ENCODE measurements at places on chromosomes 11 and 22.

GRCh38 chr11:62438641-62439040 lies 19.8 kb downstream of the SCGB1A1 start:
- no peak for DNase-seq

DNA sequence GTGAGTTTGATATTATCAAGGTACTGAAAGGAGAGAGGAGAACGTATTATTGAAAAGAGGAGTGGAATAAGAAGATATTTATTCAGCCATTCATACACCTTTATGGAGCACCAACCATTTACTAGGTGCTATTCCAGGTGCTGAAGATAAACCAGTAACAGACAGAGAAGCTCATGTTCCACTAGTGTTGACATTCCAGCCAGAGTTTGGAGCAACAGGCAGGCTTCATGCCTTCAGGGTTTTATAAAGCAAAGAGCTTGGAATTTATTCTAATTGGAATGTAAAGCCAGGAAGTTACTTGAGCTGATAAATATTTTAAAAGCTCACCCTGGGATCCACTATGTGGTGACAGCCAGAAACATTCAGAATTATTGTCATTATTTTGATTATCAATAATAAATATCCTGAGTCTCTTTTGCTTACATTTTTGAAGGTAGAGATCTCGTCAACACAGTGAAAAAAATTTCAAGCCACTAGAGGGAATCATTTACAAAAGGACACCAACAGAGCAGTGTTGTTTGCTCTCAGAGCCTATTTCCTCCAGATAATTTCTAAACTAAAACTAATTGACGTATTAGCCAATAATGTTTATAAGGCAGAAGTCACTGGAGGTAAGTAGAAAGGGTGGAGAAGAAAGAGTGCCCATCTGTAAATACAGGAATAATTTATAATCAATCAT lies 172.0 kb downstream of the KCNA4 start:
- no peak for DNase-seq

DNA sequence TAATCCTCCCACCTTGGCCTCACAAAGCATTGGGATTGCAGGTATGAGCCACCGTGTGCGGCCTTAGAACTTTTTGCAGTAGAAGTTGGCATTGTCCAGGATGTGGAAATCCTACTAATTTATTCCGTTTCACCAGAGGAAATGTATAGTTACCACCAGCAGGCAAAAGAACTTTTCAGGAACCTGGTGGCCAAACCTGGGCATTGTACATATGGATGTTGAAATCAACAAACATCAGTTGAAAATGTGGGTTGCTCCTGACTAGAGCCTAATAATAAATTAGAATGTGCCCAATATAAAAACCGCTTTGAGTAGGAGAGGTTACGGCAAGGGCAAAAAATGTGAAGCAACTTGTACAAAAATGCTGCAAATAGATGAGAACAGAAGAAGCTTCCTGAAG lies 40.7 kb upstream of the XBP1 start:
- no peak for DNase-seq

- DNase-seq = no peak
These were observed 2.5 kb upstream of the RCN1 start for GRCh38 chr11:32088117-32088941.

DNA sequence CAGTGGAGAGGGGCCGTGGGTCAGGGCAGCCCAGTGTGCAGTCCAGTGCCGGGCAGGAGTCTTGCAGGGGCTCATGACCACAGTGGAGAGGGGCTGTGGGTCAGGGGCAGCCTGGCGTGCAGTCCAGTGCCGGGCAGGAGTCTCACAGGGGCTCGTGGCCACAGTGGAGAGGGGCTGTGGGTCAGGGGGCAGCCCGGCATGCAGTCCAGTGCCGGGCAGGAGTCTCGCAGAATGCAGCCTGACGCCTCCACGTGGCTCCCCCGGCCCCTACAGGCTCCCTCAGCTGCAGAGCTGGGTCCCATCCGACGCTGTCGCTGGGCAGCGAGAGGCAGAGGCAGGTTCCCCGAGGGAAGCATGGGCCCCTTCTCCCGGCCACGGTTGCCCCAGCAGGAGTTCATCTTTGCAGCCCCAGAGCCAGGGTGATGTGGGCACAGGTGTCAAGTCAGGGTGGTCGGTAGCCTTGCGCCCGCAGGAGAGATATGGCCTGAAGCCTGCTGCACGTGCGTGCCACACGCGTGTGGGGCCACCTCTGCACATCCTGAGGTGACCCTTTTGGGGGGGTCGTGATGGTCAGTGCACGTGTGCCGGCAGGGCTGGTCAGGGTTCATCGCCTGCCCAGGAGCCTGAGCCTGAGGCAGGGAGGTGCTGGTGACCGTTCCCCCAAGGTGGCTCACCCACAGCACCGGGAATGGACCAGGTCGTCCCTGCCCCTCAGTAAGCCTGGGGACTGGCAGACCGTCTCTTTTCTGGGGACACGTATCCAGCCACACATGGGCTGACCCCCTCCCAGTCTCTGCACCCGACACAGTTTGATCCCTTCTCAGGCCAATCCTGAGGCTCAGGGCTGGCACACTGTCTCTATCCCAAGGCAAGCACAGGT lies 2.9 kb downstream of the IFITM5 start:
- DNase-seq = no peak

GRCh38 chr11:81444297-81444696 lies 1289.4 kb downstream of the FAM181B start:
- DNase-seq = no peak

- DNase-seq = no peak
These were observed 4.5 kb downstream of the SHISA8 start for GRCh38 chr22:41910050-41911000.

DNA sequence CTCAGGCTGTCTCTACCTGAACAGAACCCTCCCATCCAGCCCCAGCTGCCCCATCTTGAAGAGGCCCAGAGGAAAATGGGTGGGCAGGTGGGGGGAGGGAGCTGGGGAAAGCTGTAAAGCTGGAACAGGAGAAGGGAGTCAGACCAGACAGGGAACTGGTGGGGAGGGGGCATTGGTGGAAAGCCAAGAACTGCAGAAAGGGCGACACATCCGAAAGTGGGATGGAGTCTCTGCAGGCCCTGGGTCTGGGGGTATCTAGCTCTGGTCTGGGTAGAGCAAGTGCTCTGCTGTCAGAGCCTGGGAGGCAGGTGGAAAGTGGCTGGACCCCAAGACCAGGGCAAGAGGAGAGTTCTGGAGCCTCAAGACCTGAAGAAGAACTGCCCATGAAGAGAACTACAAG lies 7.7 kb downstream of the TMPRSS13 start:
- no peak for DNase-seq

- no peak for DNase-seq
These were observed 20.8 kb upstream of the RFPL3 start for GRCh38 chr22:32336771-32337424.

DNA sequence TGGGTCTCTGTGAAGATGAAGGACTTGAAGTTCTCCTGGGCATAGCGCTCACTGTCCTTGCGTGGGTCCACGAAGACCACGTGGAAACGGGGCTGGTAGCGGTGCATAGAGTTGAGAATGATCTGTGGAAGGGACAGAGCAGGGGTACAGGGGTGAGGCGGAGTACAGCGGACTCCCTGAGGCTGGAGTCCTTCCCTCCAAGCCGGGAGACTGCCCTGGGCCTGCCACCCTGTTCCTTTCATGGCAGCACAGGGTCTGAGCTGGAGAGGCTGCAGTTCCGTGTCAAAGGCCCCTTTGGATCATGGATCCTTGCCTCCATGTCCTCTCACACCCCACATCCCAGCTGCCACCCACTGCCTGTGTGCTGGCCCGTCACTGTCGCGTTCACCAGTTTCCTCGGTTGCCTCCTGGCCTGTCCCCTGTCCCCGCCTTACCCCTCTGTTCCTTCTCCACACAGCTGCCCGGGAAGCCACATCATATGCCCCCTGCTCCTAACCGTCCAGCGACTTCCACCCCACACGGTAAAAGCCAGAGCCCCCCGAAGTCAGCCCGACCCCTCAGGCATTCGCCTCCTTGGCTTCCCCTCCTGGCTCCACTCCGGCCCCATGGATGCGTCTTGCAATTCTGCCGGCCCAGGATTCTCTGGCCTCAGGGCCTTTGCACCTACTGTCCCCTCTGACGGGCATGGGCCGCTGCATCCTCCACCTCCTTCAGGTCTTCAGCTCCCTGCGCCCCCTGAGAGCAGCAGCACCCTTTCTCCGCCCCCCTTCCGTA lies 3.4 kb upstream of the NUDT8 start:
- no peak for DNase-seq

DNA sequence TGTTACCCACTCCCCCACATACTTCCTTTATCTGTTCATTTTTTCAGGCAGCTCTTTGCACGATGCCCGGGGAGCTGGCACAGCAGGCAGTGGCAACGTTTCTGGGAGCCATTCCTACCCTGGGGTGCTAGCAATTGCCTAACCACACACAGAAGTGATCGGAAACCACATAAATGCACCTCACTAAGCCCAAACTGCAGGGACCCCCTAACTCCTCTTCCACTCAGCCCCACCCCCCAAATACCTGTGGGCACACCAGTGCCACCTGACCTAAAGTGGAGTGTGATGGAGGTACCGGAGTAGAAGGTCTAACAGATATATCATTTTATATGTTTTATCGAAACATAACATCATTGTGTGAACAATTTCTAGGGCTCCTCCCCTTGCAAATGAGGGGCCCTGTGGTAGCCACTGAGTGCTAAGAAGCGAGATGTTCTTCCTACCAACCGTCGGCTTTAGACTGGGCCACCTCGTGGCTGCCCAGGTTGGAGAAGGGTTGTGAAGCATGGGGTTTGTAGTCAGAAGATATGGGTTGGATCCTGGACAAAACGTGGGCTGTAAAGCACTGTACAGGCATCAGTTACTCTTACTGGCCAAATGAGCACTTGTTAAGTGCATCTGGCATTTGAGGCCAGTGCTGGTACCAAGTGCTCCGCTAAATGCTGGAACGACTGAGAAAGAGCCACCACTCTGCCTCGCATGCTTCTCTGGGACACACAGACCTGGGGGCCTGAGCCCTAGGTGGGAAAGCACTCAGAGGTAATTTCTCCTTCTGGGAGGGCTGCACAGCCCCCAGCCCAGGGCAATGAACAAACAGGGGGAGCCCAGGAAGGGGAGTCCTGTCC lies 2.8 kb downstream of the MRGPRD start:
- no peak for DNase-seq

GRCh38 chr11:34351687-34352469 lies 5.9 kb downstream of the ABTB2 start:
- no peak for DNase-seq

DNA sequence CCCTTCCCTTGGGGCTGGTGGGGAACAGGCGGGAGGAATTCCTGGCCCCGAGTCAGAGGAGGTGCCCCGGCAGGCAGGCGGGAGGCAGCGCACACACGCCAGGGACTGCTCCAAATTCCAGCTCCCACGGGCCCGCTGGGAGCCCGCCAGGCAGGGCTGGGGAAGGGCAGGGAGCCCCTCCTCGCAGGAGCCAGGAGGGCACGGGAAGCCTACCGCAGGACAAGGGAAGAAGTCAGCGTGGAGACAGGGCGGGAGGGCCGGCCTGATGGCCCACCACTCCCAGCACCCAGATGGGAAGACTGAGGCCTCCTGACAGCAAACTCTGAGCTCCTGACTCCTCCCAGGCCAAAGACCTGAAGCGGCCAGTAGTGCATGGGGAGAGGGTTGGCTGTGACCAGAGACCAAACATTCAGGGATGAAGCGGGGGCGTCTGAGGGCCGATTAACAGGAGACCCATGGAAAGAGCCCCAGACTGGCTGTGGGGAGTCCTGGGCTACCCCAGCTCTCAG lies 22.4 kb downstream of the RPL3 start:
- DNase-seq = no peak

DNA sequence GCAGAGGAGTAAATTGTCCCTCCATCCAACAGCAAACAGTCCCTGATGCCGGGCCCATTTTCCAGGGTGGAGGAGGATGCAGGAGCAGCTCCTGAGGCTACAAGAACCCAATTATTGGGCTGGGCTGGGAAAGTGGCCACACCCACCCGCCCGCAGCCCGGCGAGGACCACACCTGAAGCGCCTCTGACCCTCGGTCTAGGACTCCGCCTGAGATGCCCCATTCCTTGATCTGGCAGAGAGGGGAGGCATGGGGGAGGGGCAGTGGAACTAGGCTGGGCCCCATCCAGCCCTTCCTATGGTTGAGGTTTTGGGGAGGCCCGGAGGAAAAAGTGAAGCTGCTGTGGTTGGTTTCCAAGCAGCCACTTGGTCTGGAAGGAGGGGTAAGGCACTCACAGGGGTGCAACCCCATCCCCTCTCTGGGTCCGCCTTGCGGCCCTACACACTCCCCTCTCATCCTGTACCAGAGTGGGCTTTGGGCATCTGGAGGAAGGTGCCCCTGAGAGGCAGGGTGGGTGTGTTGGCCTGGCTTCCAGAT lies 2.4 kb upstream of the LGALS1 start:
- no peak for DNase-seq

DNA sequence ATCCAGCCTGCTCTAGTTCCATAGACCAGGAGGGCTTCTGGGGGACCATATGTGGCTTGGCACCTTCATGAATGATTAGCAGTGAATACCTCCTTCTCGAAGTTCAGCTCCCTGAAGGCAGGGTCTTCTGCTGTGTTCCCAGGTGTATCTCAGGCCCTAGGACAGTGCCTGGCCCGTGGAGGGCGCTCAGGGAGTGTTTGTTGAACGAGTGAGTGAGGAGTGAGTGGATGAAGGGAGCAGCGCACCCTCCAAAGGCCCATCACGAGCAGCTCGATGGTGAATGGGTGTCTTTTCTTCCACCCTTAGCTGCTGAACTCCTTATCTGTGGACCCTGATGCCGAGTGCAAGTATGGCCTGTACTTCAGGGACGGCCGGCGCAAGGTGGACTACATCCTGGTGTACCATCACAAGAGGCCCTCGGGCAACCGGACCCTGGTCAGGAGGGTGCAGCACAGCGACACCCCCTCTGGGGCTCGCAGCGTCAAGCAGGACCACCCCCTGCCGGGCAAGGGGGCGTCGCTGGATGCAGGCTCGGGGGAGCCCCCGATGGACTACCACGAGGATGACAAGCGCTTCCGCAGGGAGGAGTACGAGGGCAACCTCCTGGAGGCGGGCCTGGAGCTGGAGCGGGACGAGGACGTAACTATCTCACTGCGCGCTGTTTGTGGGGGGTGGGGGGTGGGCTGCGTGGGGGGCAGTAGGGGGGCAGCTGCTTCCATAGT lies 9.5 kb downstream of the ANO1 start:
- no peak for DNase-seq

- no peak for DNase-seq
These were observed 555.9 kb downstream of the INSC start for GRCh38 chr11:15670520-15671070.

DNA sequence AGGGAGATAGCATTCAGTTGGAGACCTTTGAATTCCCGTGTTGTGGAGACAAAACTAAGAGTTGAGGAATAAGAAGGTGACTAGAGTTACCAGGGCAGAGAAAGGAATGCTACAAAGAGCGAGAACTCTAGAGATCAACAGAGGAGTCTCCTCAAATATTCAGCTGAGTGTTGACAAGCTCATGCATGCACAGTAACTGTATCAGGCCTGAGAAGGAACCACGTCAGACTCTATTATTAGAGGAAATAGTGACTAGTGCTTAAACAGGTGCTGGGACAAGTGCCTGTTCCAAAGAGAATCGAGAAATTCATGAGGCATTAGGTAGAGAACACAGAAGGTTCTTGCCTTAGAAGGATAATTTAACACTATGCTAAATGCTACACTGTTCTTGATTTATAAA lies 333.8 kb upstream of the CHORDC1 start:
- DNase-seq = no peak

DNA sequence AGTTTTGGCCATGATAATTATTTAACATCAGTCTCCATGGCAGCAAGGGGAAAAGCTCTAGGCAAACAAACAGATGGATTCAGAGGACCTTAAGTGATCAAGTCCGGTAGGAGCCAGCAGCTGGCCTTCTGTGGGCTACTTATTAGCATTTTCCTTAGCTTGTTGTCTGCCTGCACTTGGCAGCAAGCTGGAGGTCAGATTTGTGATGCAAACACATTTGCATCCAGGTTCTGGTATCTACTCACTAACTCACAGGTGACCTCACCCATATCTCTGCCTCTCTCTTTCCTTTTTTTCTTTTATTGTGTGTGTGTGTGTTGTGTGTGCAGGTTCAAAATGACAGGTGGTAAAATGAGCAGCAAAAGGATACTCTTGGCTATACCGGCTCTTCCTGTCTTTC lies 32.3 kb downstream of the ARHGAP42 start:
- DNase-seq = no peak
